HCT116 (cell line): ENCODE measurements at places on chromosomes 16 and 17. TPM values are rescaled to one million over a fixed set of nuclear protein-coding genes. Genes with fewer than 3 reads are reported as not detected.

DBF4B gene
- total RNA-seq: 26.1 TPM

SYNGR3 gene
- total RNA-seq: 11.5 TPM

- DNase-seq: no peak
Observed at GRCh38 chr17:68595986-68596385, 5.2 kb downstream of the FAM20A start.

GRCh38 chr17:49696233-49696761, 11.5 kb downstream of the SLC35B1 start:
- DNase-seq: no peak

DNA sequence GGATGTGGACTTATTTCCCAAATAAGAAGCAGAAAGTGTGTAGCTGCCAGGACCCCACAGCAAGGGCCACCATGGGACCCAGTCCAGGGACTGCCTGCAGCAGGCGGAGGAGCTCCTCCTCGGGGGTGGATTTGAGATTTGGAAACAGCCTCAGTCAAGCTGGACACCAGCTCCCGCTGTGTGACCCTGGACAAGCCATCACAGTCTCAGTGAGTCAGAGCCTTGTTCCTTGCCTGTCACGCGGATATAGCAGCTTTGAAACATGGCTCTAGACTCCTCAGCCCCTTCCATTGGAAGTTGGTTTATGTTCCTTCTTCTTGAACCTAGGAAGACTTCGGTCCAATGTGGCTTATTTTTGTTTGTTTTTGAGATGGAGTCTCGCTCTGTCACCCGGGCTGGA, 12.5 kb upstream of the DPEP1 start:
- no peak for DNase-seq

DNA sequence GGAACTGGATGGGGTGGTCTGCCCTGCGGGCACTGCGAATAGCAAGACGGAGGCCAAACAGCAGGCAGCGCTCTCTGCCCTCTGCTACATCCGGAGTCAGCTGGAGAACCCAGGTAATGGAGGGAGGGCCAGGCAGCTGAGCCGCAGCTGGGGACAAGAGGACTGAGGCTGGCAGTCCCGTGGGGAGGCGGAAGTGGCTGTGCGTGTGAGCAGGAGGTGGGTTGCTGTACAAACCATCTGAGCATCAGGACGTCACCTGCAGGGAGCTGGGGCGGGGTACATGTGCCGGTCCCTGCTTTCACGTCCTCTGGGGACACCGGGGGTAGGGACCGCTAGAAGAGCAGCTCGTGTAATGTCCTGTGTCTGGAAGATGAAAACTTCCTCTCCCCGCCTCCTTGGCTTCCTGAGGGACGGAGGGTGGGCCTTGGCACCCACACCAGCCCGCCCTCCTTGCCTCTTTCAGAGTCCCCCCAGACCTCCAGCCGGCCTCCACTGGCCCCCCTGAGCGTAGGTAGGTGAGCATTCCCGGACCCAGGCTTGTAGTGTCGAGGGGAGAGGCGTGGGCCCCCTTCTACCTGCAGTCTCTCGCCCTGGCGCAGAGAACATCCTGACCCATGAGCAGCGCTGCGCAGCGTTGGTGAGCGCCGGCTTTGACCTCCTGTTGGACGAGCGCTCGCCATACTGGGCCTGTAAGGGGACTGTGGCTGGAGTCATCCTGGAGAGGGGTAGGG, 3.7 kb downstream of the ADAD2 start:
- DNase-seq: no peak
